ENCODE measurements at places on chromosomes 4 and X.

- DNase-seq = no peak
These were observed 135.1 kb downstream of the SCLT1 start for GRCh38 chr4:128958194-128958593.

DNA sequence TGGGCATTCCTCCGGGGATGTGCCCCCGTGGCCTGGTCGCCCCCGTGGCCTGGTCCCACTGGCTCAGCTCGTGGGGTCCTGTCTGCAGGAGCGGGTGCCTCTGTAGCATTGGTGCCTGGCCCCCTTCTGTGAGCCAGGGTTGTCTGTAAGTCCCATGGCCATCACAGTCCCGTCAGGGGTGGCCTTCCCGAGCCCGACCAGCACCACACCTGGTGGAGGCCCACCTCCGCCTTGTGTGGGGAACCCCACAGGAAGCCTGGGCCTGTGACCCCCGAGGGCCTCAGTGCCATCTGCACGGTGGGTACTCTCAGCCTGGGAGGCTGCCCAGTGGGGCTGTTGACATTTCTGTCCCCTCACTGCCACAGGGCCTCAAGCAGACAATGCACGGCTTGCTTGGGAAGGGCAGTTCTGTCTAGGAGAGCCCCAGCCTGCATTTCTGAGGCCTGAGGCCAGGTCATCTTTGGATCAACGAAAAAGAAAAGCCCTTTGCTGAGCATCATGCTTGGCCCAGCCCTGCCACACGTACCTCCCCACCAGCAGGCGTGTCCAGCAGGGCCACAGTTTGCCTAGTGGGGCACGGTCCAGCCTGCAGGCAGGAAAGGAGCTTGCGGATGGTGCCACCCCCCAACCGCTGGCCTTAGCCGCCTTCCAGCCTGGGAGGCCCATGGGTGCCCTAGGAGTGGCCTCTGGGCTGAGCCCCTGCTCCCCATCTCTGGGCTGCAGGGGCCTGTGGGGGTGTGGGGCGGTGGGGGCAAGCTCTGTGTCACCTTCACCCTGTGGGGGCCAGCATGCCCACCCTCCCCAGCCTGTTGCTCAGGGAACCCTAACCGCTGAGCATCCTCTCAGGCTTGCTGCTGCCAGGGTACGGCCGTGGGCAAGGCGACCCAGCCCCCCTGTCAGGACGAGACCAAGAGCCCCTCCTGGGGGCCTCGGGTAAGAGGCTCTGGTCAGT, 23.2 kb downstream of the NKX1-1 start:
- DNase-seq = no peak

GRCh38 chr4:36709991-36710390, 428.6 kb downstream of the DTHD1 start:
- DNase-seq = no peak

DNA sequence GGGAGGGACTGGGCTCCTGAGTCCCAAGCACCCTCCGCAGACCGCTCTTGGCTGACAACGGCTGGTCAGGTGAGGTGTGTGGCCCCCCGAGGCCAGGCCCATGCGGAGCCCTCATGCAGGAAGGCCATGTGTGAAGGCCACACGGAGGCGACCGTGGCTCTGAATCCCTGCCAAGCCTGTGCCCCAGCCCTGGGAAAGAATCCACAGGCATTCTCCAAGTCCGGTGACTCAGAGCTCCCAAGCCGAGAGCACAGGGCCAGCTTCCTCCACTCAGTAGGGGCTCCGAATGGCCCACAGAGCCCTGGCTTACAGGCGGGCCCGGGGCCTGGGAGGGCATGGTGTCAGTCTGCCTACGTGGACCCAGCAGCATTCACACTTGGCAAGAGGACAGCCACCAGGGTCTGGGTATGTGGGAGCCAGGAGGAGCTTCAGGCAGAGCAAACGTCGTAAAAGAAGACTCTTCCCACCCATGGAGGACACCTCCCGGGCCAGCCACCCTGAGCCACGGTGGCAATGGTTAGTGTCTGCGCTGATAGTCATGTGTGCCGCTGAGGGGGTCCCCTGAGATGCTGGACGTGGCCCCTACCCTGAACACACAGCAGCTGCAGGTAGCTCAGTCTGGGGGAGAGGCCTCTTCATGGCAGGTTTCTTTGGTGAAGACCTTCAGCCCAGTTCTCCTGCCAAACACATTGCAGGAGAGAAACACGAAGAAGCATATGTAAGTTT, 105.7 kb downstream of the PSAPL1 start:
- DNase-seq = no peak

- no peak for DNase-seq
These were observed 22.1 kb downstream of the RWDD4 start for GRCh38 chr4:183636923-183637322.

- no peak for DNase-seq
These were observed 180.0 kb downstream of the DHRSX start for GRCh38 chrX:2320580-2321327.

DNA sequence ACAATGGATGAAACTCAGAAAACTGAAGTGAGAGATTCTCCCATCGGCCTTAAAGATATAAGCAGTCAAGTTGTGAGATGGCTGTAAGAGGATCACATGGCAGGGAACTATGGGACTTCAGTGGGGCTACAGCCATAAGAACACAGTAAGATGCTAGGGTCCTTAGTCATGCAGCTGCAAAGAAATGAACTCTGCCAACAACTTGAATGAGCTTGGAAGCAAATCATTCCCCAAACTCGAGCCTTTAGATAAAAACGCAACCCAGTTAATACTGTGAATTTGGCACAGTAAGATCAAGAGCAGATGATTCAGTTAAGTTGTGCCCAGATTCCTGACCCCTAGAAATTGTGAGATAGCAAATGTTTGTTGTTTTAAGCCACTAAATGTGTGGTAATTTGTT, 117.3 kb downstream of the FAM13A start:
- DNase-seq = no peak

DNA sequence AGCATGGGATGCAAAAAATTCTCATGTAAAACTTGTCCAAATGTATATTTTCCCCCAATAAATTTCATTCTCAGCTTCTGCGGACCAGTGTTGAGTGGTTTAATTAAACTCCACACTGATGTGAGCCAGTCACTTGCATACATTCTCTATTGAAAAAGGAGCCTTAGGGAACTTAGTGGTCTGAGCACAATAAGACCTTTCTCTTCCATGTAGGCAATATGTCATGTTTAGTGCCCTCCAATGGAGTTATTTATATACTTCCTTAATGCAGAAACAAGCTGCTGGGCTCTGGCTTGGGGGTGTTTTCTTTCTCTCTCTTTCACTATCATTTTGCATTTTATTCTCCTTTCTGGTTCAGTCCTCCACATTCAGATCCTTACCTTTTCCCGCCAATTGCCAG, 196.9 kb downstream of the ANAPC10 start:
- DNase-seq = no peak

- no peak for DNase-seq
These were observed 21.1 kb upstream of the HNRNPD start for GRCh38 chr4:82394896-82395295.

DNA sequence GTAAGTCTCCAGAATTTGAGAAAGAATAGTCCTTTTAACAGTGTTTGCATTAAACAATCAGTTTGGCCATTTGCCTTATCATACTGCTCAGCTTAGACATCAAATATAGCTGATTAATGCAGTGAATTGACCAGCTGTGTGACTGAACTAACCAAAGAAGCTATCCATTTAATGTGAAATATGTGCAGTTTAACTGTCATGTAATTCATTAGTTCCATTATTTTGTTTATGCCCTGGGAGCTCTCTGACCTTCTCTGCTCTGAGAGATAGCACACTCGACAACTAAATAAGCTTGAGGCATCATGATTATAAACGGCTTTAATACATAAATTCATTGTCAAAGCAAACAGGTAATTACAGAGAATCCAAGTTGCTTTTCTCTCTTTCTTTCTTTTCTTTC, 324.3 kb upstream of the PCDH7 start:
- DNase-seq = no peak

- DNase-seq = no peak
These were observed 127.1 kb upstream of the PCDH18 start for GRCh38 chr4:137659431-137659830.

DNA sequence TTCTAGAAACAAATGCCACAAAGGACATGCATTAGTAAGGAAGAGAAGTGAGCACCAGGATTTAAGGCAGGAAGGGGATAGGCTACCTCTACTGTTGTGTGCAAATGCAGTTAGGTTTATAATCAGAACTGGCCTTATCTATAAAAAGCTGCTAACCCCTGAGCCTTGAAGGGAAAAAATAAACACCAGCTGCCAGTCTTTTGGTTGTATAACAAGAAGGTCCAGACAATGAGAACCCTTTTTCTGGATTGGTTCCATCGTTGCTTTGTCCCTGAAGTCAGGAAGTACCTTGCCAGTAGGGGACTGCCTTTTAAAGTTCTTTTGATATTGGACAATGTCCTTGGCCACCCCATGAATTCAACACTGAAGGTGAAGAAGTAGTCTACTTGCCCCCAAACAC, 126.7 kb upstream of the OTUD4 start:
- no peak for DNase-seq

DNA sequence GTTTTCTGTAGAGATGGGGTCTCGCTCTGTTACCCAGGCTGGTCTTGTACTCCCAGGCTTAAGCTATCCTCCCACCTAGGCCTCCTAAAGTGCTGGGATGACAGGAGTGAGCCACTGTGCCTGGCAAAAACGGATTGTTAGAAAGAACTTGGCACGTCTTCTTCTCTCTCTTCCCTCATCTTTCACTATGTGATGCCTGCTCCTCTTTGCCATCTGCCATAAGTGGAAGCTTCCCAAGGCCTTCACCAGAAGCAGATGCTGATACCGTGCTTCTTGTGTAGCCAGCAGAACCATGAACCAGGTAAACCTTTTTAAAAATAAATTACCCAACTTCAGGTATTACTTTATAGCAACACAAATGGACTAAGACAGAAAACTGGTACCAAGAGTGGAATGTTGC, 36.9 kb upstream of the HUWE1 start:
- DNase-seq = no peak

- DNase-seq = no peak
These were observed 87.7 kb upstream of the STS start for GRCh38 chrX:7059859-7060258.

DNA sequence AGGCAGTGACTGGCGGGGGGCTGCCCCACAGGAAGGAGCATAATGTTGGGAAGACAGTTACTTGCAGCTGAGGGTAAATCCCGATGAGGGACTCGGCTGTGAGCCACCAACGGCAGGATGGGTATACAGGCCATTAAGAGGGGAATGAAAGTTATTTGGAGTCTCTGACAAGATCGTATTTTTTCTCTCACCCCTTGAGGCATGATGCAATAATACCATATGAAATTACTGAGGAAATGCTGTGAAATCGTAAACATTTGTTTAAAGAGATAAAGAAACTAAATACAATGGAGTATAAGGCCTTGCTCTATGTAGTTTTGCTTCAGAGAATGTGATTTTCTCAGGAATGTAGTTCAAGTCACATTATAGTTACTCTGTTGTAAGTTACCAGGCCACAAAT, 12.7 kb downstream of the IL1RAPL1 start:
- DNase-seq = no peak

GRCh38 chr4:188346171-188346809, 207.0 kb downstream of the TRIML1 start:
- DNase-seq = no peak
